ENCODE measurements at places on chromosomes 3 and 15.
A peak's percentile ranks its signal among the peaks of the same experiment; 100 is the strongest.

- H3K36me3 ChIP-seq: no peaks in the 10 kb centered on the region
- H3K4me1 ChIP-seq: no peaks in the 10 kb centered on the region
- no peak for DNase-seq
- H3K4me3 ChIP-seq: no peak overlapping the region
- H3K27ac ChIP-seq: no peak overlapping the region
- H3K27me3 ChIP-seq: no peaks in the 10 kb centered on the region
Observed at GRCh38 chr3:136817448-136817847, 1.5 kb upstream of the SLC35G2 start.

- H3K27ac ChIP-seq: no peak overlapping the region
- no peaks in the 10 kb centered on the region for H3K36me3 ChIP-seq
- peaks cover 12% of the 10 kb centered on the region for H3K4me1 ChIP-seq
Observed at GRCh38 chr15:63441266-63441665, 59.6 kb upstream of the CA12 start.

DNA sequence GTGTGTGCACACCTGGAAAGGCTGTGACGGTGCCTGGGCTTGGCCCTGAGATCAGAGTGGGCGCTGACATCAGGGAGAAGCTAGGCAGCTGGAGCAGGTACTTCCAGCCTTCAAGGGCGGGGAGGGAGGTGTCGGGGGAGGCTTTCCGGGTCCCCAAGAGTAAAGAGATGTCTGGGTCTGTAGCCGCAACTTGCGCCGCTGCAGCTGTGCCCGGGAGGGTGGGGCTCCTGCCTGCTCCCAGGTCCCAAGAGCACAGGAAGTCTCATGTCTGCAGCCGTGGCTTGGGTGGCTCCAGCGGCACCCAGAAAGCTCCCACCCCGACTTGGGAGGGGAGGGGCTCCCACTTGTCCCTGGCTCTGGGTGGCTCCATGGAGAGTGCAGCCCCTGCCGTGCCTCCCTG is 103.2 kb upstream of the BNIP2 start:
- H3K36me3 ChIP-seq: no peaks in the 10 kb centered on the region
- H3K4me3 ChIP-seq: no peak overlapping the region
- no peaks in the 10 kb centered on the region for H3K27me3 ChIP-seq
- no peak overlapping the region for H3K27ac ChIP-seq
- DNase-seq: no peak

DNA sequence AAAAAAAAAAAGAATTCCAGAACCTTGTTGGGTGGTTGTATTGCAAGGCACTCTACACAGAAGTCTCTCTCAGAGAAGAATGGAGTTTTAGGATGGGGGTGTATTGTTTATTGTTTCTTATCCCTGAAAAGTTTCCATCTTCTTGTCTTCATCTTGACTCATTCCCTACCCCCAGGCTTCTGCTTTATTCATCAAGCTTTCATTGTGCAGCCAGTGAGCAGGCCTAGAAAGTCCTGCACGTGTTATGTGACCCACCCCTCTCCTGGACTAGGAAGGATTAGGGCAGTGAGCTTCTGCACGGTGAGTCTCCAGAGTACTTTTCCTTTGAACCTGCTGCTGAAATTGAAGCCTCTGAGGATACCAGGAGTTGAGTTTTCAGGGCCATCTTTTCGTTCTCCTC is 150.9 kb upstream of the IL12A start:
- no peak overlapping the region for H3K4me3 ChIP-seq
- no peaks in the 10 kb centered on the region for H3K27me3 ChIP-seq
- H3K27ac ChIP-seq: no peak overlapping the region
- no peaks in the 10 kb centered on the region for H3K36me3 ChIP-seq
- DNase-seq: no peak

DNA sequence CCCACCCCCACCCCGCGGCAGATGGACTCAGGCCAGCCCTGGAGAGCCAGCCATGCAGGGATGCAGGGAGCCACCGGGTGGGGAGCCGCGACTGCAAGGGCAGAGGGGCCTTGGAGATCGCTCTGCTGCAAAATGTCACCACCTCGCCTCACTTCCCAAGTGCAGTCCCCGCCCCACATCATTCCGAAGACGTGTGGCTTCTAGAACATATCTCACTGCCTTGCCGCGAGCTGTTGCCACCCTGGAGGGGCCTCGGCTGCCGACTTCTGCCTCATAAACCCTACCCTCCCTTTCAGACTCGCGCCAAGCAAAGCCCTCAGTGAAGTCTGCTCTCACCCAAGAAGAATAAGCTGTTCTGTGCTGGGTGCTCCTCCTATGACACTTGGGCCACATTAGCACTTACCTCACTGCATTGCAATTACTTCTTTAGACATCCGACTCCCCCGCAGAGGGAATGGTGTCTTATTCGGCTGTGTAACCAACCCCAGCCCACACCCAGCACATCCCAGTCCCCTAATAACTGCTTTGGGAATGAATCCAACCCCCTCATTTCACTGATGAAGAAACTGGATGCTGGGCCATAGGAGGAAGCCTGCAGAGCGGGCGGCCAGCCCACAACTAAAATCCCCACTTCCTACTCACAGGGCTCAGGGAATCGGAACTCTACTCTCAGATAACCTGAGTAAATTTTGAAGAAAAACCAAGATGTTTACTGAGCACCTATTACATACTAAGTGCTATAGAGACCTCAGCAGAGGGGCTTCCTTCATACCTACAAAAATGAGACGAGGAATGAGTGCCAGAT is 8.6 kb downstream of the TLE3 start:
- H3K27me3 ChIP-seq: no peaks in the 10 kb centered on the region
- H3K4me3 ChIP-seq: no peak overlapping the region
- H3K27ac ChIP-seq: no peak overlapping the region

- DNase-seq: no peak
- H3K4me3 ChIP-seq: no peak overlapping the region
- no peaks in the 10 kb centered on the region for H3K36me3 ChIP-seq
- H3K27me3 ChIP-seq: no peaks in the 10 kb centered on the region
Observed at GRCh38 chr3:131540821-131541220, 38.0 kb upstream of the MRPL3 start.

GRCh38 chr3:106277731-106278130 is 408.9 kb upstream of the CBLB start:
- H3K4me3 ChIP-seq: no peak overlapping the region
- no peak overlapping the region for H3K27ac ChIP-seq
- H3K4me1 ChIP-seq: no peaks in the 10 kb centered on the region
- H3K27me3 ChIP-seq: no peaks in the 10 kb centered on the region
- DNase-seq: no peak

GRCh38 chr15:36954486-36954885 is 145.9 kb downstream of the MEIS2 start:
- no peaks in the 10 kb centered on the region for H3K36me3 ChIP-seq
- H3K4me1 ChIP-seq: no peaks in the 10 kb centered on the region
- H3K27me3 ChIP-seq: no peaks in the 10 kb centered on the region
- no peak overlapping the region for H3K4me3 ChIP-seq
- no peak overlapping the region for H3K27ac ChIP-seq

DNA sequence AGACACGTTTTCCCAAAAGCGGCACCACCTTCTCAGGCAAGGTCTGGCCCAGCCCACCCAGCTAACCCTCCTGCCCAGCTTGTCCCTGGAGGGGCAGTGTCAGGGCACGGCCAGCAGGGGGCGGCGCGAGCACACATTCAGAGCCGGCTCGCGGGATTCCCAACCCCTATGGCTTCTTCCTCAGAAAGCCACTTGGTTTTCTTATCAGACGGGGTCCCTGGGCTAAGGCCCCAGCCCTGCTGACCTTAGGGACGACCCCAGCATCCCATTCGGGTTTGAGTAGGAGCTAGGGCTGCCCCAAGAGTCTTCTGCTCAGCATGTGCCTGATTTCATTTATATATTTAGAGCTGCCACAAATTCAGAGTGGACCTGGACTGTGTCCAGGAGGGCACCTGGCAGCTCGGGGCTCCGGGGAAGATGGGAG is 14.5 kb downstream of the RLBP1 start:
- H3K4me3 ChIP-seq: no peak overlapping the region
- no peaks in the 10 kb centered on the region for H3K4me1 ChIP-seq
- no peaks in the 10 kb centered on the region for H3K36me3 ChIP-seq
- no peaks in the 10 kb centered on the region for H3K27me3 ChIP-seq
- no peak overlapping the region for H3K27ac ChIP-seq

GRCh38 chr15:78880242-78880533 is 7.5 kb downstream of the MORF4L1 start:
- H3K4me3 ChIP-seq: no peak overlapping the region
- no peak for DNase-seq
- H3K27me3 ChIP-seq: no peaks in the 10 kb centered on the region
- no peaks in the 10 kb centered on the region for H3K36me3 ChIP-seq
- no peak overlapping the region for H3K27ac ChIP-seq

DNA sequence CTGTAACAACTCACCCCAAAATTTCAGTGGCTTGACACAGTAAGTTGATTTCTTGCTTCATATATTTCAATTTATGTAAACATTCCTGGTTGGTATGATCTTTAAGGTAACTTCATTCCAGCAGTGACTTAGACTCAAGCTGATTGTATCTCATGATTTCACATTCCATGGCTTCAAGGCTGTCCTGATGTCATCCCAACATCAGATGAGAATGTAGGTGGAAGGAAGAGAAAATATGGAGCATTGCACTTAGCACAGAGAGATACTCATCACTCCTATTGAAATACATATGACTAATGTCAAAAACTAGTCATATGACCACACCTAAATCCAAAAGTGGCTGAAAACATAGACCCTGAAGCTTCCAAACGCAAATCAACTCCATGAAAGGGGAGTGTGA is 793.8 kb downstream of the TBL1XR1 start:
- DNase-seq: no peak
- H3K4me1 ChIP-seq: no peaks in the 10 kb centered on the region
- no peaks in the 10 kb centered on the region for H3K27me3 ChIP-seq
- no peaks in the 10 kb centered on the region for H3K36me3 ChIP-seq
- no peak overlapping the region for H3K27ac ChIP-seq

DNA sequence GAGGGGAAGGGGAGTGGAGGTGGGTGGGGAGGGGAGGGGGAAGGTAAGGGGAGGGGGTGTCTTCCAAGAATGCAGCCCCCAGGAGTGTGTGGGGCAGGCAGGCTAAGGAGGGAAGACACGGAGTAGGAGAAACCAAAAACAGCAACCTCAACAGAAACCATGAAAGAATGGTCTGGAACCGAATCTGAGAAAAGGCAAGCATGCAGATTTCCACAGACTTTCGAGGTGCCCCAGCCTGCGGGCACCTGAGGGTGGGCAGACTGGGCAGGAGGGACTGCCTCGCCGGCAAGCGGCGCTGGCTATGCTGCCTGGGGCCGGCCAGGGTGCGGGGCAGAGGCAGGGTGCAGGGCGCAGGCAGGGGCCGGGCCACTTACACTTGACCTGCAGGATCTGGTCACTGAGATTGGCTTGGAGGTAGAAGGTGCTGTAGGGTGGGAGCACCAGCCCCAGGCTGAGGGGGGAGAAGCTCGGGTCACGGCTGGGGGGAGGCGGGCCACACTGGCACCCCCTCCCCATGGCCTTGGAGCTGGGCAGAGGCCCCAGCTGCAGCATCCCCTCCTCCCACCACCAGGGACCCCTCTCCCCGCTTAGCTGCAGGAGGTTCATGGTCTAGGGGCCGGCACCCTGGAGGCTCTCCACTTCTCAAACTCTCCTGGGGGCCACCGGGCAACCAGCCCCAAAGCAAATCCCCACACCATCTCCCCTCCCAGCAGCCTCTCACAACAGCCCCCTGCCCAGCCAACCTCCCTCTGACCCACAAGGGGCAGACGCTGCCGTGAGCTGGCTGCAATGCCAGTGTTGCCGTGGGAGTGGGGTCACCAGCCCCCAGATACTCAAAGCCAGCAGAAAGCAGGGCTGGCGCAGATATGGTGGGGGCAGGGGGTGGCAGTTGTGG is 15.3 kb upstream of the TMEM115 start:
- H3K36me3 ChIP-seq: no peaks in the 10 kb centered on the region
- no peak overlapping the region for H3K27ac ChIP-seq
- no peaks in the 10 kb centered on the region for H3K4me1 ChIP-seq
- DNase-seq: no peak
- no peak overlapping the region for H3K4me3 ChIP-seq

- no peaks in the 10 kb centered on the region for H3K36me3 ChIP-seq
- no peaks in the 10 kb centered on the region for H3K27me3 ChIP-seq
- H3K27ac ChIP-seq: no peak overlapping the region
- no peaks in the 10 kb centered on the region for H3K4me1 ChIP-seq
Observed at GRCh38 chr15:70833861-70834765, 19.8 kb downstream of the LARP6 start.

DNA sequence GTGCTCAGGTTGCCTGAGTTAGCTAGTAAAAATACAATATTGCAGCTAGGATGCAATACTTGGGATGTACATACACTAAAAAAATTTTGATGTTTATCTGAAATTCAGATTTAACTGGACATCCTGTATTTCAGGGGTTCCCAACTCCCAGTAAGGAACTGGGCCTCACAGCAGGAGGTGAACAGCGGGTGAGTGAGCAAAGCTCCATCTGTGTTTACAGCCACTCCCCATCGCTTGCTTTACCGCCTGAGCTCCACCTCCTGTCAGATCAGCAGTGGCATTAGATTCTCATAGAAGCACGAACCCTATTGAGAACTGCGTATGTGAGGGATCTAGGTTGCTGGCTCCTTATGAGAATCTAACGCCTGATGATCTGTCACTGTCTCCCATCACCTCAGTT is 285.1 kb upstream of the PROK2 start:
- no peak overlapping the region for H3K4me3 ChIP-seq
- H3K36me3 ChIP-seq: no peaks in the 10 kb centered on the region
- H3K27ac ChIP-seq: no peak overlapping the region
- no peaks in the 10 kb centered on the region for H3K4me1 ChIP-seq
- no peak for DNase-seq
- no peaks in the 10 kb centered on the region for H3K27me3 ChIP-seq

DNA sequence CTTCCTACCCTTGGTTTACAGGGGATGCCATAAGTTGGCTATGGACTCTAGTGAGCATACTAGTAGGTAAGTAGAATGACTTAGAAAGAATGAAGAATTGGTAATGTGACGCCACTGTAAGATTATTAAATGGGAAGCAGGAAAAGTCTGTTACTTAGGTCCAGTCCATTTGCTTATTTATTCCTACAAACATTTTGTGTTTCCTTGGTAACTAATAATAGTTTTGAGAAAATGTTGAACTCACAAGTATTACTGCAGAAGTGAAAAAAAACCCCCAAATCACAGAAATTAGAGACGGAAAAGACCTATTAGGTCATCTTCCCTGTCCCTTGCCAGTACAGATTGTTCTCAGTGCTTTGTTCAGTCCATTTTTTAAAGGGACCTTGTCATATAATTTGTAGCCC is 63.5 kb downstream of the CMSS1 start:
- H3K4me1 ChIP-seq: no peaks in the 10 kb centered on the region
- H3K27ac ChIP-seq: peak overlapping the region; percentile 33
- H3K4me3 ChIP-seq: no peak overlapping the region
- DNase-seq: no peak
- no peaks in the 10 kb centered on the region for H3K36me3 ChIP-seq

- no peaks in the 10 kb centered on the region for H3K36me3 ChIP-seq
- no peak overlapping the region for H3K4me3 ChIP-seq
- DNase-seq: no peak
- H3K27me3 ChIP-seq: no peaks in the 10 kb centered on the region
Observed at GRCh38 chr15:100052716-100053473, 288.9 kb downstream of the ADAMTS17 start.

GRCh38 chr3:140128631-140129030 is 193.6 kb downstream of the CLSTN2 start:
- H3K27me3 ChIP-seq: no peaks in the 10 kb centered on the region
- no peak overlapping the region for H3K27ac ChIP-seq
- no peaks in the 10 kb centered on the region for H3K4me1 ChIP-seq
- H3K4me3 ChIP-seq: no peak overlapping the region

Data from kidney (tissue), 22 donors.